ENCODE measurements at places on chromosomes 1 and 21. TPM values are rescaled to one million over a fixed set of nuclear protein-coding genes. Genes with fewer than 3 reads are reported as not detected.

DNA sequence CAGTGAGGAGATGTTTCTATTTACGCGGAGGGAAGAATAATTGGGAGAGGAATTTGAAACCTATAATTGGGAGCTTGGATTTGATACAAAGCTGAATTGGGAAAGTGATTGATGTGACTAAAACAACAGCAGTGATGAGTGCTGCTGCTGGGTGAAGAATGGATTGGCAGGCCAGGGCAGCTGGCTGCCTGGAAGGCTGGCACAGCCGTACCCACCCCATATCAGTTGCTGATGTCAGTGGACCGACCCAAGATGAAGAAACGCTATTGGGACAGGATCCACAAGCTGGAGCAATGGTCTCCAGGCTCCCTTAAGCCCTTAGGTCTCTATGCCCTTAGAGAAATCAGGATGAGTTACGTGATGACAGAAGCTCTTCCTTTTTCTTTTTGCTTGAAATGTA is 47.4 kb downstream of the GRIK1 start:
- H3K27ac ChIP-seq: no peak overlapping the region
- H3K27me3 ChIP-seq: no peaks in the 10 kb centered on the region
- no peaks in the 10 kb centered on the region for H3K4me1 ChIP-seq
- no peaks in the 10 kb centered on the region for H3K36me3 ChIP-seq
- no peak for DNase-seq
- no peak overlapping the region for H3K4me3 ChIP-seq

DNA sequence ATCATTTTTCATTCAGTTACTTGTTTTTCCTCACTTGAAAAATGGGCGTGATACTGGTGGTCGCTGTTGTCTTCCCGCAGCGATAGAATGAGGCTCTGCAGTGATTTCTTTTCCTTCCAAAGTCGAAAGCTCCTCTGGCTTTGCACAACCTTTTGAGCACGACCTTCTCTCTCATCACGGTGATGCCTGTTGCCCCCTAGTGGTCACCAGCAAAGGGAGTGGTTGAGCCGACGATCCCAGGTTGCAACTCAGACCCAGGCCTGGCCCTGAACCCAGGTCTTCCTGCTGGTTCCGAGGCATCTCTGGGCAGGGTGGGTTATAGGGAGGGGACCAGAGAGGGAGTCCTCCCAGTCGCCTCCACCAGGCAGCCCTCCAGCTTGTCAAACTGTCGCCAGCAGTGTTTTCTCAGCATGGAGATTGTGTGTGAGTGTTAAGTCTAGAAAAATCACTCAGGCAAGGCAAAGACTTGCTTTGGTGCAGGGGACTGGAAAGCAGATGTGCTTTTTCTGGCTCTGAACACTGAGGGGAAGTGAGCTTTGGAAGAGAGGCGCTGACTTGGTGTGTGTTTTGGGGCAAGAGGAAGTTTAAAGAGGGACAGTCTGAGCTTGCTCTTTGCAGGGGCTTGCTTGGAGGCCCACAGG is 285.3 kb downstream of the CAMTA1 start:
- H3K4me3 ChIP-seq: peak overlapping the region; percentile 57
- H3K27ac ChIP-seq: no peak overlapping the region
- H3K36me3 ChIP-seq: no peaks in the 10 kb centered on the region
- peaks cover 4% of the 10 kb centered on the region for H3K4me1 ChIP-seq
- no peaks in the 10 kb centered on the region for H3K27me3 ChIP-seq
- no peak for DNase-seq

GRCh38 chr21:22351076-22351475 is 1352.9 kb downstream of the NCAM2 start:
- no peaks in the 10 kb centered on the region for H3K27me3 ChIP-seq
- no peak overlapping the region for H3K27ac ChIP-seq
- no peak overlapping the region for H3K4me3 ChIP-seq
- no peaks in the 10 kb centered on the region for H3K4me1 ChIP-seq
- no peaks in the 10 kb centered on the region for H3K36me3 ChIP-seq

DNA sequence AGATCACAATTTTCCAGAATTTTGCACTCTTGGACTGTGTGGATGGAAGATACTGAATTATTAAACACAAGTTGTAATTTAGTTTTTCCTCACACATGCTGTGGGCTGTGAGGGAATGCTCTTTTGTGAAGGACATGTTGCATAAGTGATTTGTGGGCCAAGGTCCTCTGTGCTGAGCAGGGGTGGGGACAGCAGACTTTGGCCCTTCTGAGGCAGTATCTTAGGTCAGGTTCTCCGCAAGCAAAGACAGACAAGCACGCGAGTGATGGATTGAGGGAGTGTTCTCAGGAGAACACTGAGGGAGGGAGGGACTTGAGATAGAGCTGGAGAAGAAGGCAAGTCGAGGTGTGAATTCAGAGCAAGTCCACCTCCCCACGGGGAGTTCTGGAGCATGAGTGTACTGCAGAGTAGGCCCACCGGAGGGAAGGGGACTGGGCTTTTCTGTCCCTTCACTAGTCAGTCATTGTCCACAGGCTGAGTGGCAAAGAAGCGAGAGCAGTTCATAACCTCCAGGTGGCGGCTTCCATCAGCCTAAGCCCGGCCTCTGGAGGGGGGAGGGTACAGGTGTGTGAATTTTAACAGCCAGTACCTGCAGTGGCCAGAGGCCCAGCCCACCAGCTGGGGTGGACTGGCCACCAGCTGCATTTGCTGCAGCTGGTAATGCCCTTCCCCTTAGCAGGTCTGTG is 19.1 kb upstream of the CD101 start:
- H3K27ac ChIP-seq: no peak overlapping the region
- DNase-seq: no peak
- peaks cover 47% of the 10 kb centered on the region for H3K36me3 ChIP-seq
- H3K4me1 ChIP-seq: no peaks in the 10 kb centered on the region

DNA sequence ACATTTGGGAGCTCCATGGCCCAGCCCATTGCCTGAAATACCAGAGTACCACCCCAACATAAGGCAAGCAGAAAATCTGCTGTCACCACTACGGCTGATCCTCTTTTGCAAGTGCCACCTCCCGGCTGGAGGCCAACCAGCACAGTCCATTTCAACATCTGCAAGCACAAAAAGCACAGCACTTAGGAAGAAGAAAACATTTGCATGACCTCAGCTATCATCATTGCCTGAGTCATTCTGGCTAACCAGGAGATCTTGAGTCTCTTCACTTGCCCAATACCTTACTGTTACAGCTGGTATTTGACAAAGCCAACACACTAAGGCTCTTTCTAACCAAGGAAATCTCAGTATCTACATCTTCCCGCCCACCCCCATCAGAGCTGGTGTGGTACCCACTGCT is 55.9 kb downstream of the NEK7 start:
- no peaks in the 10 kb centered on the region for H3K27me3 ChIP-seq
- H3K4me1 ChIP-seq: no peaks in the 10 kb centered on the region
- H3K27ac ChIP-seq: no peak overlapping the region
- no peaks in the 10 kb centered on the region for H3K36me3 ChIP-seq
- DNase-seq: no peak

DNA sequence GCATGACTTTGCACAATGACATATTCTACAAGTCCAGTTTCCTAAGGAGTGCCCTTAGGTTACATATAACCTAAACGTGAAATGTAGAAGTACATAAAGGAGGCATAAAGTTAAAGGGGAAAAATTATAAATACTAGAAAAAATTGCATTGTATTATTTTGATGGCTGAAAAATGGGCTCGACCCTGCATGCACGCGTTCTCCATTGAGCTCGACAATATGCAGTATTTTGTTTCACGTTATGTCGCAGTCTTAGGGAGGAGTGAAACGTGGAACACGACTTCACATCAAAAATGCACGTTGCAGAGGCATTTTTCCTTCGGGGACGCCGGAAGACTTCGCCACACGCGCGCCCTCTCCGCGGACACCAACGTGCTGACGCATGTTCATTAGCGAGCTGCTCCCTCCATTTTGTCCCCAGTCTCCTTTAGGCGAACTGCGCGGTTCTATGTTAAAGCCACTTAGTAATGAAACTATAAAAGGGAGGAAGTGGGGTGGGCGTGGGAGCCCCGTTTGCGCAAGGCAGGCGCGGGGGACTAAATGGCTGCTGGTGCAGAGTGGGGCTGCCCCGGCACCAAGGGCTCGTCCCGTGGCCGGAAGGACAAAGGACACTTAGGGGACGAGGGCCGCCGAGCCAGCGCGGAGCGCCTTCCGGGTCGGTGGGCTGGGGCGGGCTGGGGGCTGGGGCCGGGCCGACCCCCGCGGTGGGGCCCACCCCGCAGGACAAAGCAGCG is 749 bp upstream of the COX20 start:
- no peaks in the 10 kb centered on the region for H3K27me3 ChIP-seq
- H3K4me3 ChIP-seq: peak overlapping the region; percentile 81
- H3K36me3 ChIP-seq: no peaks in the 10 kb centered on the region
- peak; percentile 67 for DNase-seq
- peak overlapping the region; percentile 99 for H3K27ac ChIP-seq
- H3K4me1 ChIP-seq: peaks cover 51% of the 10 kb centered on the region

- H3K4me1 ChIP-seq: no peaks in the 10 kb centered on the region
- H3K27ac ChIP-seq: no peak overlapping the region
- H3K27me3 ChIP-seq: no peaks in the 10 kb centered on the region
- no peak for DNase-seq
These were observed 105.8 kb downstream of the TSEN15 start for GRCh38 chr1:184157394-184157742.

GRCh38 chr1:183239793-183240525 is 53.9 kb downstream of the LAMC2 start:
- H3K4me1 ChIP-seq: peaks cover 12% of the 10 kb centered on the region
- no peak for DNase-seq
- H3K36me3 ChIP-seq: peaks cover 25% of the 10 kb centered on the region
- no peaks in the 10 kb centered on the region for H3K27me3 ChIP-seq
- H3K4me3 ChIP-seq: no peak overlapping the region

DNA sequence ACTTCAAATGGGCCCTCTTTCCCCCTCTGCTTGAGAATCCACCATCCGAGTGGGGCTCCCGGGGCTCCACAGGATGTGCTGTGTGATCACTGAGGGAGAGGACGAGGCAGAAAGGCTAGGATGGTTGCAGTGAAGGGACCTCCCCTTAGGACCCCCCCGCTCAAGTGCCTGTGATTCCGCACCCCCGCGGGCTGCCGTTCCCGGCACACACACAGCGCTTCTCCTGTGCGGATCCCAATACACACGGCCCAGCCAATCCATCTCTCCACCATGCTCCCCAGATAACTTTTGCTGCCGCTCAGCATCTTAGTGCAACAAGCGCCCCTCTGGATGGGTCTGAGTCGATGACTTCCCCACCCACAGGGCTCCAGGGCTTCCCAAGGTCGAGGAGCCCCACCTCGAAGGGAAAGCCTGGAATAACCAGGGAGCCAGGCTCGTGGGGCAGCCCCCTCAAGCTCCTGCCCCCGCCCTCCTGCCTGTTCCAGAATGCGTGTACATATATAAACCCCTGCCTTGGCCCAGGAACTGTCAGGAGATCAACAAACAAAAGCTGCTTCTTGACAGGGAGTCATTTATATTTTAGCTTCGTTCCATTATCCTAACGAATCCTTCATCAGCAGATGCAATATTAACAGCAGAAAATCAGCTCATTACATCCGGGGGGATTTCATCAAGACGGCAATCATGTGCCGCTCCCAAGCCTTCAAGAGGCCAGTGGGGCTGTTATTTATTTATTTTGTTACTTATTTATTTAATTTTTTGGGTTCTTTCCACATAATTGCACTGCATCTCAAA is 83.7 kb downstream of the CASZ1 start:
- no peaks in the 10 kb centered on the region for H3K4me1 ChIP-seq
- no peak overlapping the region for H3K4me3 ChIP-seq
- DNase-seq: no peak
- no peak overlapping the region for H3K27ac ChIP-seq
- peaks cover 13% of the 10 kb centered on the region for H3K27me3 ChIP-seq

GRCh38 chr1:2529784-2530512 is at the start of gene HES5:
Gene HES5, minus strand, starts transcription at chr1:2530263. Its CDS starts 99 bp downstream, at chr1:2530164.
- peak within 1 kb of the TSS; percentile 67 for H3K4me3 ChIP-seq
- no peaks in the 10 kb centered on the region for H3K27me3 ChIP-seq
- peaks cover 94% of the 10 kb centered on the region for H3K4me1 ChIP-seq
- DNase-seq: no peak
- H3K36me3 ChIP-seq: no peaks in the 10 kb centered on the region

Gene PGBD5
- total RNA-seq: 6.1 TPM

Gene SPRR2A
- total RNA-seq: 2,044 TPM

Gene RHOU
- 0.27 TPM for total RNA-seq

Gene RIPK4
- 41.1 TPM for total RNA-seq

Gene C1orf94
- total RNA-seq: not detected

Gene FCGR1A
- total RNA-seq: 0.22 TPM

Gene ADAMTS5
- 2.0 TPM for total RNA-seq

Gene NUP210L
- total RNA-seq: 0.09 TPM

Gene PRAMEF5
- total RNA-seq: not detected

Gene ZNF672
- total RNA-seq: 24.2 TPM

Gene KRTAP13-2
- total RNA-seq: not detected

Measured in esophagus squamous epithelium (tissue), 5 donors.